ENCODE measurements at places on chromosomes 7 and 10. TPM values are rescaled to one million over a fixed set of nuclear protein-coding genes. Genes with fewer than 3 reads are reported as not detected.

AKR1E2 gene
- 1.2 TPM for polyA plus RNA-seq

PRR15 gene
- 0.27 TPM for polyA plus RNA-seq

- DNase-seq, result no peak
Observed at GRCh38 chr7:91692800-91693199, 187.7 kb downstream of the MTERF1 start.

DNA sequence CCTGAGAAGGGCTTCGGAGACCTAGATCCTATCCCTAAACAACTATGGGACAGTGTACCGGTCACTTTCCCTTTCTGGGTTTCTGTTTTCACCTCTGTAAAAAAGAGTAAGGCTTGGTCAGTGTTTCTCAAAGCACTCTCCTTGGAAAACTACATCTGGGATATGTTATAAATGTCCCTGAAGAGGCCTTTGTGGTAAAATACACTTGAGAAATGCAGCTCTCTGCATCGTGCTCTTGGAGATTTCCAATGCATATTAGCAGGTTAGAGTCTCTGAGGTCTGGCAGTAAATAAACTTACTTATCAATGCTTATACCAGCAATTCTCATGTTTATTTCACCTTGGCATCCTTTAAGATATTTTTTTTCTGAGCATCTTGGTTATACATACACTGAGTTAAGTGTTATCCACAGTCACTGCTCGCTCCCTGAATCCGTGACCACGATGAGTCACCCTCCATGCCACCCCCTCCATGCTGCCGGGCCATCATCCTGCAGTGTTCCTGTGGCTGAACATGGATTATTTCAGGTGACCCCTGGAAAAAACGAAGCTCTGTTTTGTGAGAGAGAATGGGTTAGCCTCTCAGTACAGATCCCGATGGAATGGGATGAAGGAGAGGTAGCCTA, 3.3 kb upstream of the TBXAS1 start:
- no peak for DNase-seq

- DNase-seq, result no peak
Observed at GRCh38 chr10:128064970-128065580, 61.1 kb downstream of the MKI67 start.

DNA sequence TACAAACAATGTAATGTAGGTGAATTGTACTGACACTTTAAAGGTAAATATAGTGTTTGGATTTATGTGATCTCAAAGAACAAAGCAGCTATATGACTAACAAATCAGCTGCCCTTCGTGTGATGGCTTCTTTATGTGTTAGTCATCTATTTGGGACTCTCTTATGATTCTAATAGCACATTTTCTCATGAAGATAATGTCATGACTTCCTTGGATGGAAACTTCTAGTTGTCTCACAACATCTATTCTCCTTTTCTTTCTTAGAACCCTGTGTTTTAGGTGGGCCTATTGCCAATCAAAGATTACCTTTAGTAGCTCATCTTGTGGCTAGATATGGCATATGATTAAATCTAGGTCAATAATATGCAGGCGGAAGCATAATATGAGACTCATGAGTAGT, 45.0 kb downstream of the TMEM106B start:
- DNase-seq, result no peak

DNA sequence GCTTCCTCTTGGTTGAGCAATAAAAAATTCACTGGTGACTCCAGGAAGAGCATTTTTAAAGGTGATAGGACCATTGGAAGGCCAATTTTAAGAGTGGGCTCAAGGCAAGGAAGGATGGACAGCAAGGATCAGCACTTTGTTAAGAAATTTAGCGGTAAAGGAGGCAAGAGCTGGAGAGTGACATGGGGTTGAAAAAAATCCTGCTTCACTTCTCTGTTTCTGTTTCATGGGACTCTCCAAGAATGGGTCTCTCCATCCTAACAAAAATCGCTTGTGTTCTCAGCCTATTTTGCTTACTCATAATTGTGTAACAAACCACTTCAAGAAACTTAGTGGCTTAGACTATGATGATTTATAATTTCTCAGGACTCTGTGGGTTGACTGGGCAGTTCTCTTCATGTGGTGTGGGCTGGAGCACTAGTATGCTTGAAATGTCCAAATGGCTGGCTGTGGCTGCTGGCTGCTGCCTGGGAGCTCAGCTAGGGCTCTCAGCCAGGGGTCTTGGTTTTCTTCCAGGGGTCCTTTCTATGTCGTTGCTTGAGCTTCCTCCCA, 59.8 kb upstream of the ZNRF2 start:
- DNase-seq, result no peak

GRCh38 chr7:22676385-22676784, 50.6 kb upstream of the IL6 start:
- DNase-seq, result no peak

DNA sequence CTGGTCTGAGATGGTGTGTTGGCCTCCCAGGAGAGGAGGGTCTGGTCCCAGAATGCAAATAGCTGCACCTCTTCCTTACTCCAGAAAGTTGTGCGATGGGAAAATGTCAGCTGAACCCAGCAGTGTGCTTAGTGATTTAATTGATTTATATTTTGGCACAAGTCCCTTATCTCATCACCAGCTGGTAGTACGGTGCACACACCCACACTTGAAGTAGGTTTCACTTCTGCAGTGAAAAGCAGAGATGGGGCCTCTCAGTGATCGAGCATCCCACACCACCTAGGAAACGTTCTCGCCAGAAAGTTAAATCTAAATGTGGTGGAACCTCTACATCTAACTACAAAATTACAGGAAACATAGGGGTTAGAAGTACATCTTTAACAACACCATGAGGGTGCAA, 80.4 kb downstream of the UBE3C start:
- DNase-seq, result no peak

DNA sequence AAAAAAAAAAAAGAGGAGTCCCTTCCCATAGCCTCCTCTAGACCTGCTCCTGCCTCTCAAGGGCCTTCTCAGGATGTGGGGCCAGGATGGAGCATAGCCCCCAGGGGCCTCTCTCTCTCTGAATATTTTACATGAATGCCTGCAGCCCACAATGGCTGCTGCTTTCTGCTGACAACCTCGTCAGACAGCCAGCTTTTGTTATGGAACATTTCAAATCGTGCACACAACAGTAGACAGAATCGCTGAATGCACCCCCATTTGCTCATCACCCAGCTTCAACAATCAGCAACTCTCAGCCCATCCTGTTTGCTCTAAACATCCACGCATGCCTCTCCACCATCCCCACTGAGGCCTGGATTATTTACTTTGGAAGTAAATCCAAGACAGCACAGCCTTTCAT, 5.4 kb downstream of the PLAC9 start:
- DNase-seq, result no peak
